A673 (cell line): ENCODE measurements at places on chromosomes 13 and 19. TPM values are rescaled to one million over a fixed set of nuclear protein-coding genes. Genes with fewer than 3 reads are reported as not detected.

- no peak for DNase-seq
These were observed 1055.6 kb downstream of the PCDH17 start for GRCh38 chr13:58687148-58687547.

- no peak for DNase-seq
These were observed 285.2 kb upstream of the MAB21L1 start for GRCh38 chr13:35761440-35762252.

- DNase-seq: no peak
These were observed 74.3 kb upstream of the UBL3 start for GRCh38 chr13:29924482-29925350.

GRCh38 chr19:11226716-11227166 is 12.7 kb upstream of the ANGPTL8 start:
- DNase-seq: no peak

DNA sequence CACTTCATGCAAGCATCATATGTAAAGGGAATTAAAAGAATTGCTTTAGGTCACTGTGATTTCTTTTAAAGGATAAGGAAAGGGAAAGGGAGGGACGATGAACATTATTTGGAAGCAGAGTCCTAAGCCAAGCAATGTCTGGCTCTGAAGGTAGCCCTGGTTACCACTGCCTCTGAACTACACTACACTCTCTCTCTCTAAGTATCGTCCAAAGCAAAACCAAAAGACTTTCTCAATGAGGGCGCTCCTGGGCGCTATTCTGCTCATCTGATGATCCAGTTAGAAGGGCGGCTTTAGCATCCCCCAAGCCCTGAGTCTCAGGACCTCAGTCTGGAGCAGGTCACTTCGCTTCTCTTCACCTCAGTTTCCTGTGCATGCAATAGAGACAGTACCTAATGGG is 26.2 kb downstream of the FOXO1 start:
- DNase-seq: no peak

DNA sequence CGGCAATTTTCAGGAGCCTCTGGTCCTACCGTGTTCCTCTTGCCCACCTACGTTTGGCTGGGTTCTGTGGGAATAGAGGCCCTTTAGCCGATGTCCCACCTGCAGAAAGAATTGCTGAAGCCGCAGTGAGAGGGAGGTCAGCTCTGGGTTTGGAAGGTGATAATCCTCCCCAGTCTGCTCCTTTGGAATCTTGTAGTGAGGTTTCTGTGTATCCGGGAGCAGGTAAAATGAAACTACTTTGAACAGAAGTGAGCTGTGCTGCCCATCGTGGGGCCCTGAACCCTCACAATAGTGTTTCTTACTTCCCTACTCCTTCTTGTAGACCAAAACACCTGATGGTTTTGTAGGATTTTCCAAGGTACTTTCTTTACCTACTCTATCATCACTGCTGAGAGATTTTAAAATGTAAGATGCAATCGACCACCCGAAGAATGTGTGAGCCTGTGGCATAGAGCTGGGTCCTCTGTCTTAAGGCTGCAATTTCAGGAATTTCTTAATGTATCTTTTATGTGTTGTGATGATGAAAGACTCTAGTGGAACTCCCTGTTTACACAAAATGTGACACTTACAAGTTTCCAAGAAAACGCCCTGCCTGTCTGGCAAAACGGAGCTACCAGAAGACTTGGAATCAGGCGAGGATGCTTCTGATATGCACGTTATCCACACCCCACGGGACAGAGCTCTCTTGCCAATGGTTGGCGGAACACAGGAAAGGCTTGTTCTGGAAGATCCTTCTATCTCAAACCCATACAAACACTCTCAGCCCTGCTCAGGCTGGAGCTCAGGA is 76.1 kb downstream of the RGCC start:
- no peak for DNase-seq

- DNase-seq: no peak
These were observed 440.5 kb downstream of the OXGR1 start for GRCh38 chr13:96553796-96554195.

Gene RAB4B
- total RNA-seq: 9.1 and 14.6 TPM in 2 replicates

Gene ZNF571
- 2.6 and 3.9 TPM in 2 replicates for total RNA-seq
